ENCODE measurements at places on chromosomes 13 and 19.

- DNase-seq, result no peak
These were observed 8.7 kb downstream of the NR2F6 start for GRCh38 chr19:17236811-17237543.

DNA sequence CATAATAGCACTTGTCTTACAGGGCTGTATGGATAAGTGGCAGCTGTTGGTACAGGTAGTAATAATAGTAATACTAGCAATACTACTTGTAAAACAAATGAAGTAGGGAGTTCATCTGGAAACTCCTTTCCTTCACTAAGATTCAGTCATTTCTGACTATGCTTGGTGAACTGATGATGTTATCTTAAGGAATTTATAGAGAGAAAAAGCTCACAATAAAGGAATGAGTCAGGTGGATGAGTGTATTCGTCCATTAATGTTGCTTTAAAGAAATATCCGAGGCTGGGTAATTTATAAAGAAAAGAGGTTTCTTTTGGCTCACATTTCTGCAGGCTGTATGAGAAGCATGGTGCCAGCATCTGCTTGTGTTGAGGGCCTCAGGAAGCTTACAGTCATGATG lies 477.3 kb downstream of the KLF12 start:
- DNase-seq, result no peak

GRCh38 chr13:23985839-23986238 lies 88.5 kb upstream of the C1QTNF9B start:
- DNase-seq, result no peak

DNA sequence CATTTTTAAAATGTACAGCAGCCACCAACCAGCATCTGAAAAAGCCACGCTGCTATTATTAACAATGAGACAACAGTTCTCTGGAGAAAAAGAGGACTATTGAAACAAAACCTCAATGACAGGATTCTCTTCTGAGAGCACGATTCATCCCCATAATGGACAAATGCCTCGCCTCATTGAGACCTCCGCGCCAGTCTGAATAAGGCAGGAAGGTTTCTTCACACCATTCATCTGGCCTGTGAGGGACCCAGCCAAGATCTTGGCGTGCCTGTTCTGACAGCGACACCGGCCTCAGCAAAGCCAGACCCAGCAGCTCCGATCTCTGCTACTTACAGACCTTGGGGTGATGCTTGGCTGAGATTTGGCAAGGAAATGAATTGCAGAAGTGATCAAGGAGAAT lies 14.8 kb downstream of the SMIM7 start:
- DNase-seq, result no peak

GRCh38 chr19:15014579-15014978 lies 34.7 kb upstream of the CASP14 start:
- DNase-seq, result no peak

DNA sequence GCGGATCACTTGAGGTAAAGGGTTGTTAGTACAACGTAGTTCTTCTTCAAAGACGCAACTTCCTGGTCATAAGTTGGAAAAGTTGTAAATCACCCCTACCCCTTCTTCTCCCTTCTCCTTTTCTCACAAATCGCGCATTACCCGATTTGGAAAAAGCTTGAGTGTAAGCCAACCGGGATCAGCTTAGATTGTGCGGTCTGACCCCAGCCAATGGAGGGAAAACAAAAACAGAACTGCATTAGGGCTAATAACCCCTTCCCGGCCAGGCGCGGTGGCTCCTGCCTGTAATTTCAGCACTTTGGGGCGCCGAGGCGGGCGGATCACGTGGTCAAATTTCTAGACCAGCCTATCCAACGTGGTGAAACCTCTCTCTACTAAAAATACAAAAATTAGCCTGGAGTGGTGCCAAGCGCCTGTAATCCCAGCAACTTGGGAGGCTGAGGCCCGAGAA lies 806 bp downstream of the ZNF90 start:
- no peak for DNase-seq

DNA sequence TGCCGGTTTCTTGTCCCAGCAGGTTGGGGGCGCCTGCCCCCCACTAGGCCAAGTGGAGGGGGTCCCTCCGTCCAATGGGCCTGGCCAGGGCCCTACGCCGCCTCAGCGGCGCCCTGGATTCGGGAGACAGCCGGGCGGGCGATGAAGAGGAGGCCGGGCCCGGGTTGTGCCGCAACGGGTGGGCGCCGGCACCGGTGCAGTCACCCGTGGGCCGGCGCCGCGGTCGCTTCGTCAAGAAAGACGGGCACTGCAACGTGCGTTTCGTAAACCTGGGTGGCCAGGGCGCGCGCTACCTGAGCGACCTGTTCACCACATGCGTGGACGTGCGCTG lies 6.2 kb downstream of the KCNJ14 start:
- no peak for DNase-seq

DNA sequence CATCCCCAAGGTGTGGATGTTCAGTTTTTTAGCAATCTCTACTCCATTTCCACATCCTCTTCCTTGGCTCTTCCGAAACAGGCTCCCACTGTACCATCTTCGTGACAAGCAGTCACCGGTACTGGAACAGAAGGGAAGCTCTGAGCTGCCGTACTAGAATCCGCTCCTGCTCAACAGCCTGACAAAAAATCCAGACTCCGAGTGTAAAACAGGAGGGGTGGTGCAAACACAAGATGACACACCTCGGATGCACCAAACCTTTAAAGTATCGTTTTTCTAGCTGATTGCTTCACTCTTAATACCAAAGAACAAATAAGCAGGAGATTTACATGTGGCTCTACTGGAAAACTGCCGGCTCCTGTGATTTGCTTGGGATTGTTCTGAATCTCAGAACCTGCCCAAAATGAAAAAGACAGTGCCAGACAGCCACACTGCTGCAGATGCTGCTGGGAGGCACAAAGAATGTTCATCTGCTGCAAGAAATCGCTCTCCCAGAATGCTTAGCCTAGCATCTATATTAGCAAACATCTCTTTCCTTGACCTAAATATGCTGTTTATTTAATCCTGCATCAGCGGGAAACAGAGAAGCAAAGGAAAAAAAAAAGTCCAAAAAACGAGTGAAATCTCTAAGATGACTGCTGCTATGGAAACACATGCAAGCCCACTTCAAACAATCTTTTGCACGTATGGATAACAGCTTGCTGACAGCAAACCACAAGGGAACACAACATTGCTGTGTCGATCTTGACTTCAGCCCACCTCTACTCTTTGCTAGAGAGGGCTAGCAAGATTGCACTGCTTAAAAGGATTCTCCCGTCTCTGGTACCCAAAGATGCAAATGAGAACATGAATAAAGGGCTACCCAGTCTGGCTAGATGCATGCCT lies 38.0 kb upstream of the DOCK9 start:
- DNase-seq, result no peak

GRCh38 chr13:110237875-110238817 lies 68.8 kb downstream of the COL4A1 start:
- no peak for DNase-seq

- DNase-seq, result no peak
These were observed 407.8 kb downstream of the COG6 start for GRCh38 chr13:40063278-40063698.

DNA sequence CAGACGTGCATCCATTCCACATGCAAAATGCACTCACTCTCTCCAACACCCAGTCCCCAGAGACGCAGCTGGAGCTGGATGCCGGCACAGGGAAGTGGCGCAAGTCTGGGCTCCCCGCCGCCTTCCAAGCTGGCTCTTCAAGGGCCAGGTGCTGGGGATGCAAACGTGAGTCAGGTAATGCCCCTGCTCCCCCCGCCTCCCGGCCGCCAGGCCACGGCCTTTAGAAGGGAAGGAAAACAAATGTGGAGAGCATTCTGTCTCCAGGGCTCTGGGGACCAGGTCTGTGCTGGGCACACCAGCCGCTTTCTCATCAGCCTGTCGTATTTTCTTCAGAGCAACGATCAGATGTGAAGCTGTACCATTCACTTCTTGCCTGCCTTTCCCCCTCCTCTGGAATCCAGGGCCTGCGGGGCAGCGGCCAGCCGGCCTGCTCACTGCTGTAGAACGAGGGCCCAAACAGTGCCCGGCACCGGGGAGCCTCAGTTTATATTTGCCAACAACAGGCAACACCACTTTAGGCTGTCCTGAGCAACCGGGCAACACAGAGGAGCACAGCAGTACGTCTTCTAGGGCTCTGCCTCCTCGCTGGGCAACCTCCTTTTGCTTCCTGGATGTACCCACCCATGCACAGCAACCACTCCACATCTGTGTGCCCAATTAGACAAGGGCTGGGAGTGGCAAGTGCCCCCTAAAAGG lies 3.8 kb downstream of the RAB20 start:
- DNase-seq, result no peak

GRCh38 chr13:113648216-113648610 lies 9.8 kb downstream of the ATP4B start:
- DNase-seq, result no peak

- DNase-seq, result no peak
These were observed 3.6 kb upstream of the KMT5C start for GRCh38 chr19:55336101-55336500.

- no peak for DNase-seq
These were observed 32.2 kb downstream of the RCBTB2 start for GRCh38 chr13:48500652-48501197.

GRCh38 chr13:111963031-111963430 lies 103.9 kb upstream of the SOX1 start:
- DNase-seq, result no peak

GRCh38 chr19:38838208-38838985 lies 6.8 kb upstream of the ECH1 start:
- no peak for DNase-seq

All from stimulated activated naive CD4-positive, alpha-beta T cell (primary cell).